ENCODE measurements at places on chromosomes 2 and 18. TPM values are rescaled to one million over a fixed set of nuclear protein-coding genes. Genes with fewer than 3 reads are reported as not detected.

DNA sequence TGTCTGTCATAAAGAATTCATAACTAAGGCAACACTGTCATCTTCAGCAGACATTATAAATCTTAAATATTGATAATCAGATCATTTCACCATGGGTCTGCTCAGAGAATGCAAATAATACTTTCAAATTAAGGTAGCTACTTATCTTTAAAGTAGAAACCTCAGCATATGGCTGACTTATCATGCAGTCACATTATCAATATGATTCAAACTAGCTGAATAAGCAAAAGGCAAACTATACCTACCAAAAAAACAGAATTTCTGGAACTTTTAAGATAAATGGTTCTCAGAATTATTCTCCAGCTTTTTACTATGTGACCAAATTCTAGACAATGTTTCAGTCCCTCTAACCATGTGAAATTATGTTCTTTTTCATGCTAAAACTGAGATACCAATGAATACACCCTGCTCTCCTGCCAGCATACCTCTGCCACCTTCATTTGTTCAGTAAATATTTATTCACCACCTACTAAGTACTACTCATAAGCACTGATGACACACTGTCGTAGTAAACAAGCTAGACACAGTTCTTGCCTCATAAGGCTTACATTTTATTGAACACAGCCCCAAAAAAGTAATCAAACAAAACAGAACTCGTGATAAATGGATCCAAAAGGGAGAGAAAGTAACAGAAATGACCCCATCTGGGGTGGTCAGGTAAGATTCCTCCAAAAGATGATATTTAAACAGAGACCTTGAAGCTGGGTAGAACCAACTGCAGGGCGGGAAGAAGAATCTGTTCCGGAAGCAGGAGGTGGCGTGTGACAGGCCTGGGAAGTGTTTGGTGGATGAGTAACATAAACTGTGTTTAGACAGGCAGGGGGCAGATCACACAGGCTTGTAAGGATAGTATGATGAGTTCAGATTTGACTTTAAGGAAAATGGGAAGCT lies 17.7 kb downstream of the SPIRE1 start:
- peak; percentile 83 for DNase-seq

DNA sequence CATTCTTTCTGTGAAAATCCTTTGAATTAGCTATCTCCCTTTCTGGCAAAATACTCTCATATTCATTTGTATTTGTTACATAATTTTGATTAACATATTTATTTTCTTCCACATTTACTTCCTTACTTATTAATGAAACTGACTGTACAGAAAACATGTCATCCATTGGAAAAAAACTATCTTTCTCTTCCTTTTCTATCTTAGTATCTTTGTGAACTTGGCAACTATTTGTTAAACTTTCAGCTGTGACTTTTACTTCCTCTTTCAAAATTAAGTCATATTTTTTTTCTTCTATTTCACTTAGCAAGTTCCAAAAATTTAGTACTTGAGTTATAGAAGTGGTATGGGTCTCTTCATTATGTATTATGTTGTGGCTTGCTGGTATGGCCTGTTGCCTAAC lies 2.6 kb downstream of the RAD51AP2 start:
- peak; percentile 21 for DNase-seq

DNA sequence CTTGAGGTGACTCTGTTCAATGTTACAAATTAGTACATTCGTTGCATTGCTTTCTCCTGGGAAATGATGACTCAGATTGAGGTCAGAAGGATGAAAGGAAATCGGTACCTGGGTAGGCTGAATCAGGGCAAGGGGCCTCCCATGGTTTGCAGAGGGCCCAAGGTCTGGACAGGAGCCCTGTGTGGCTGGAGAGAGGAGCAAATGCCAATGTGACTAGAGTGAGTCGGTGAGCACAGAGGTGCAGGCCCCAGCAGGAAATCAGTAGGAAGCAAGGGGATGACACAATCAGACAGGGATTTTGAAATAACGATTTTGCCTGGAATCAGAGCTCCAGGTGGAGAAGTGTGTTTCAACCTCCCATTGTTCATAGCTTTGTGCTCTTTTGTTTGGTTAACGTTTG lies 118.9 kb downstream of the CCDC102B start:
- DNase-seq: no peak

GRCh38 chr2:123245156-123245555 lies 779.9 kb upstream of the CNTNAP5 start:
- no peak for DNase-seq

The POTEJ gene
- 0.01 TPM for polyA plus RNA-seq

DNA sequence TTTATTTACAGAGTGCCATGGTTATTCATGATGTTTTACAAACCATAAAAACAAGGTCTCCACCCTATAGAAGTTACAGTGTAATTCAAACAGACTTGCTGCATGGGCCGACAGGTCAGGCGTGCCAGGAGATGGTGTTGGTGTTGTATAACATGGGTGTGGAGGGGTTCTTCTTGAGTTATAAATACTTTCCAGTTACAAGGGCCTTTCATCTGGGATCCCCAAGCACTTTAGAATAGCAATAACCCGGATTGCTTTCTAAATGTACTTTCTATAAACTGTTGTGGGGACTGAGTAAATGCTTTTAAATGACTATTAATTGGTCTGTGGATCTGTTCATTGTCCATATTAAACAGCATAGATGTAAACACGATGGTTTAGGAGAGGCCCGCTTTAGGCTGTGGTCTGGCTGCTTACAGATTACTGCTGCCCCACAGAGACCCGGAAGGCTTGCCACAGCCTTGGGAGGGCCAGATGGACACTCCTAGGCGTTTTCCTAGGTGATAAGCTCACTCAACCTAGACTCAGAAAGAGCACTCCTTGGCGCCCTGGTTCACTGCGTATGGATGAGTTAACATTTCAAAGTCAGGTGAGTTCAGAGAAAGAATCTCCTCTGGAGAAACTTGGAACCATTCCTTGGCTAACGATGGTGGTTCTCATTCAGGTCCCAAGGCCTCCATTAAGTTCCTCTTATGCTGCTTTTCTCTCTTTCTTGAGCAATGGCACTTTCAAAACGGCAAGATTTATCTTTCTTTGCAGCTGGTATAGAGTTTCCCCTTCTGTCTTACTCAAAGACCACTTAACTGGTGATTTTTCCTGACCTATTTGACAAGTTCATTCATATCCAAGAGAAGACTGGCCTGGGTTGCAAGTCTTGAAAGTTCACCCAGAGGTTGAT lies 3.6 kb upstream of the KIAA2012 start:
- no peak for DNase-seq

GRCh38 chr18:46243673-46244072 lies 139.5 kb downstream of the HAUS1 start:
- no peak for DNase-seq

DNA sequence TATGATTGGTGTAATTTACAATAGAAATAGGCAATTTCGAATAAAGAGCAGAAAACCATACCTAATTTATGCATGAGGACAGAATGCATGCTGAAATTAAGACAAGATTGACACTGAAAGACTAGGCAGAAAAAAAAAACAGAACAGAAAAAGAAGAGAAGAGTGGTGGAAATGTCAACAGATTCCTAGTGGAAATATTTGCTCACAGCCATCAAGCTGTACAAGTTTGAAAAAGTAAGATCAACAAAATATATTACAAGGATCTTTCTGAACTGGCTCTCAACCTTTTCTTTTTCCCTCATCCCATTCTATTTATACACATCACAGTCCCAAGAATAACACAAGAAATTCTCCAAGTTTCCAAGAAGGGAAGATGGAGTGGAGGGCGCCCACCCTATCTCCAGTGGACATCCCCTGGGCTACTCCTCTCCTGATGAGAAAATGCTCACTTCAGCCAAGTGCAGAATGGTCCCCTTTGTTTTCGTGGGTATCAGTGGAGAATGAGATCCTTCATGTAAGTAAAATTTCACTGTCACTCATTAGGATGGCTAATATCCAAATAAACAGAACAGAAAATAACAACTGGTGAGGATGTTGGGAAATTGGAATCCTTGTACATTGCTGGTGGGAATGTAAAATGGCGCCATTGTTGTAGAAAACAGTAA lies 51.0 kb upstream of the ZNF532 start:
- no peak for DNase-seq

DNA sequence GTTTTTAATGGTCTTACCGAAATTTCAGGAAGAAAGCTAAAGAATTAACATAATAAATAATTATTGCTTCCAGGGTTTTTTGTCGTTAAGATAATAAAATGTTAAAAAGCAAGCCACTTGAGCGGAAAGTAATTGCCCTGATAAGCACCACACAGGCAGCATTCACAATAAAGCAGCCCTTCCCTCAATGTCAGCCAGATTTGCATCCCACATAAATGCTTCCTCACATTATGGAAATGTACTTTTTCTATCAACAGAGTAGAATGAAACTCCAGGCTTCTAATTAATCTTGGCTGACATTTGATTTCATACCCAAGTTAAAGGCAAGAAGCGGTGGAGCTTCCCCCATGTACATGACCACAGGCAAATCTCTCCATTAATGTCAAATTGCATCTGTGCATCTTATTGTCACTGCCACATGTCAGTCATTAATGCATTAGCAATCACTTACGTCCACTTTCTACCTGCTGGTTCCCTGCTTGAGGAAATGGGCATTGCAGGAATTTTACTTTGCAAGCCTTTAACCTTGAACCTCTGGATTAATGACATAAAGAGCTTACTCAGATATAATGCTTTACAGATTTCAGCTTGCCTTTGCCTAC lies 26.2 kb downstream of the PTPRM start:
- no peak for DNase-seq

The IL36B gene
- not detected for polyA plus RNA-seq

The OXER1 gene
- 0.03 TPM for polyA plus RNA-seq

The RTTN gene
- polyA plus RNA-seq: 5.4 TPM

The NFATC1 gene
- polyA plus RNA-seq: 2.0 TPM

DNA sequence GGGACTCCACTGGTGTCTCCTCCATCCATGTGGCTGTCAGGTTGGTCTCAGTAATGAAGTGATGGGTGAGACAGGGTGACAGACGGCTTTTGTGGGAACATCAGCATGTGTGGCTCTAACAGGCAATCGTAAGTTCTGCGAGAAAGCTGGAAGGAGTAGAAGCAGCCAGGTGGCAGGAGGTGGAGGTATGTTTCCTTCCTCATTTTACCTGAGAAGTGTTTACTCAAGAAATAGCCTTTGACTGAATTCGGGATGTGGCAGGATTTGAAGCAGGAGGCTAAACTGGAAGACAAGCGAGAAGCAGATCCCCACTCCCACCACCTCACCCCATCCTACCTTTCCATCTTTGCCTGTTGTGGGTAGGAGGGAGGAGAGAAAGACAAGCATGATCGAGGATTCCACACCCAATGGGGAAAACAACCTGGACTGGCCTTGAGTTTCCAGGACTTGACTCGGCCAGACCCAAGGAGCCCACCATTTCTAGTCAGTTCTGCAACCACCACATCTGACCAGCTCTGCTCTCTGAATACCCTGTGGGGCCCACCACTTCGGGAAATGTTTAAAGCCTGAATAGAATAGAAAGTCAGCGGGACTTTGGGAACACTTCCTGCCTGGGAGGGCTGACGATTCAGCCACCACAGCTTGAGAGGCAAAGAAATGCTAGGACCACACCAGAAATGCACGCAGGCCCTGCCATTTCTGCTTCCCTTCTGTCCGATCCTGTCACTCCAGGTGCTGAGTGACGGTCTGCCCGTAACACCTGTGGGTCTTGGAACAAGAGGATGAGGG lies 1.2 kb downstream of the ABCG8 start:
- DNase-seq: no peak

- DNase-seq: no peak
Observed at GRCh38 chr2:85129861-85130260, 3.3 kb upstream of the TCF7L1 start.

DNA sequence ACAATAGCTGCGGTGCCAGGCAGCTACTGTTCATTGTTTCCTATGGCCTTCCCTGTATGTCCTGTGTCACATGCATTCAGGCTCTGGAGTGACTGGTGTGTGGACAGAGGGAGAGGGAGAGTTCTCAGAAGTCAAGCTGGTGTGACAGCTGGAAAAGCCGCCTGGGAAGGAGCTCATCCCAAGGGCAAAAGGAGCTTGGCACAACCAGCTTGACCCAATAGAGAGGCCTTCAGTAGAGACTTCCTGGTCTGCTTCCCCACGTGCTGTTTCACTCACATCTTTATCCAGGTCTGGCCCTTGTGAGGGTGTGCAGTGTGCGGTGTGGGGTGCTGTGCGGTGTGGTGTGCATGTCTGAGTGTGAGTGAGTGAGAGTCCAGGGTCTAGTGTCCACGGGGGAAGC lies 11.1 kb upstream of the NT5DC4 start:
- DNase-seq: no peak

DNA sequence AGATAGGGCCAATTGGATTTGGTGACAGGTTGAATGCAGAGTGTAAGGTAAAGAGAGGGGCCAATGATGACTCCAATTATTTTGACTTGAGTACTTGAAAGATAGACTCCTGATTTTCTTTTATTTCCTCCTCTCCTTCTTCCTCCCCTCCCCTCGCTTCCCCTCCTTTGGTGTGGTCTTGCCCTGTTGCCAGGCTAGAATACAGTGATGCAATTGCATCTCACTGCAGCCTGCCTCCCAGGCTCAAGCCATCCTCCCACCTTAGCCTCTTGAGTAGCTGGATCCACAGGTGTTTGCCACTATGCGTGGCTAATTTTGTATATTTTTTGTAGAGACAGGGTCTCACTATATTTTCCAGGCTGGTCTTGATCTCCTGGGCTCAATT lies 2.3 kb downstream of the DGUOK start:
- DNase-seq: no peak

GRCh38 chr2:48343571-48344440 lies 186.1 kb upstream of the STON1 start:
- DNase-seq: peak; percentile 96

- no peak for DNase-seq
Observed at GRCh38 chr2:25453199-25453905, 111.6 kb upstream of the DNMT3A start.

The NMUR1 gene
- 0.02 TPM for polyA plus RNA-seq

The ASXL3 gene
- polyA plus RNA-seq: 0.06 TPM

DNA sequence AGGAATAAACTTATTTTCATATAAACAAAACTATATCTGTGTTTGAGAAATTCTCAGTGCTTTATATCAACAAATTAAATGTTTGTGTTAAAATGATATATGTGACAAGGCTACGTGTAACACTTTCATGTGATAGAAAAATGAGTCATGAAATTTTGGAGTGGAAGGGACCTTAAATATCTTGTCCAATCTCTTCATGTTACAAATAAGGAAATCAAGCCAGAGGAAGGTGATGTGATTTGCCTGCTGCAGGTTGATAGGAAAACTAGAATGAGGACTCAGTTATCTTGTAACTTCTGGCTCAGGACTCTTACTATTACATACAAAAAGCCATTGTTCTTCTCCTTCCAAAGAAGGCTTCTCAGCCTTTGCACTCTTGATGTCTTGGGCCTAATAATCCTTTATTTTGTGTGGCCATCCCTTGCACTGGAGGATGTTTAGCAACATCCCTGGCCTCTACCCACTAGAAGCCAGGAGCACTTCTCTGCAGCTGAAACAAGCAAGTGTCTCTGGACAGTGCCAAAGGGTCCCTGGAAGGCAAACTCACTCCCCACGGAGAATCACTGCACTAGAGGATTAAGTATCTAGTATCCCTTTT lies 43.0 kb upstream of the NARS1 start:
- no peak for DNase-seq

The CAPN14 gene
- 0.07 TPM for polyA plus RNA-seq

- no peak for DNase-seq
Observed at GRCh38 chr2:137963535-137964065, 673 bp upstream of the HNMT start.

All from fibroblast of lung (primary cell).